ENCODE measurements at places on chromosomes 13 and 19.

- no peak for DNase-seq
These were observed 77.9 kb upstream of the TEX29 start for GRCh38 chr13:111242585-111242984.

GRCh38 chr19:8922591-8922990 lies 87.6 kb downstream of the MUC16 start:
- no peak for DNase-seq

GRCh38 chr13:96984051-96984508 lies 10.2 kb downstream of the OXGR1 start:
- peak; percentile 90 for DNase-seq

DNA sequence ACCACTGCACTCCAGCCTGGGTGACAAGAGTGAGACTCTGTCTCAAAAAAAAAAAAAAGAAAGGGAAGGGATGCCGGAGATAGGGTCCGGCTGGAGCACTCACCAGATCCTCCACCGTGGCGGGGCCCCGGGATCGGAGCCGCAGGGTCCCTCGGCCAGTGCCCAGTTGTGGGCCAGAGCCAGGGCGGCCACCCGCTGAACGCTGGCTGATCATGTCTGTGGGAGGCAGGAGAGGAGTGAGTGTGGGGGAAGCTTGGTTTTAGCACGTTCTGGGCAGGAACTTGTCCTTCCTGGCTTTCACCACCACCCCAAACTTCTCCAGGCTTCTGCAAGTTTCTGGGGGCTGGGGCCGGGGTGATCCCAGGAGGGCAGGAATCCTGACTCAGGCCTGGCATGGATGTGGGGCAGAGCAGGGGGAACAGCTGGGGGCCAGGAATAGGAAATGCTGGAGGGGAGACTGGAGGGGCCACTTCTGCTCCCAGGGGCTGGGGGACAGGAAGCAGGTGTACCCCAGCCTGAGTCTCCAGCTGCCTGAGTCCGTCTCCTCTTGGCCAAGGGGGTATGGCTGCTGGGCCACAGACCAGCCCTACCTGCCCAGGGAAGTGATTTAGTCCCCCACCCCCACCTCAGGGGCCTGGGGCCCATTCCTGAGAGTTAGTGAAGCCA lies 4.3 kb upstream of the PTGER1 start:
- no peak for DNase-seq

DNA sequence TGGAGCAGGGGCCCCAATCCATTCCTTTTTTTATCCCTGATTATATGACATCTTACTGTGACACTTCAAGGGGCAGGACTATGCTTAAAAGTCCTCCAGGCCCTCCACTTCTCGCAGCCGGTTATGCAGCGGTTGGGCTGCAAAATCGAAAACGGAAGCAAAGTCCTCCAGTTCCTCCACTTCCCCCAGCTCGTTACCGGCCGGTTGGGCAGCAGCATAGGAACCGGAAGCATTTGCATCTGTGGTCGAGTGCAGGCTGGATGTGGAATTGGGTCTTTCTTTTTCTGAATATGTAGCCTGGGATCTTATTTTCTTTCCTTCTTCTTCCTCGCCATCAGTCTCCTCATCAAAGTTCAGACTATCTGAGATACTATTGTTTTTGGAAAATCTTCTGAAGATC lies 46.1 kb downstream of the OXGR1 start:
- DNase-seq, result no peak

- no peak for DNase-seq
These were observed 1.6 kb upstream of the C19orf38 start for GRCh38 chr19:10846500-10847202.

GRCh38 chr13:99045396-99045795 lies 67.5 kb upstream of the DOCK9 start:
- no peak for DNase-seq

DNA sequence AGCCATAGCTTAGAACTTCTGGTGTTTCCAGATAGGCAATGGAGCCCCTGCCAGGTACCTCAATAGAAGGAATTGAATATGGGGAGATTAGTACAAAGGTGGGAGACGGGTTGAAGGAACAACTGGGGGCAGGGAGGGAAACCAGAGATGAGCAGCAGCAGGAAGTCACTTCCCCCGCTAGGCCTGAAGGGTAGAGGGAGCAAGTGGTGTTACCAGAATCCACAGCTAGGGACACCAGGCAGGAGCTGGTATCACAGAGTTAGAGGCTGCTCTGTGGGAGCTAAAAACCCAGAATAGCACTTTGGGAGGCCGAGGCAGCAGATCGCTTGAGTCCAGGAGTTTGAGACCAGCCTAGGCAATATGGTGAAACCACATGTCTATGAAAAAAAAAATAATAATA lies 15.3 kb upstream of the HNRNPUL1 start:
- DNase-seq, result no peak

DNA sequence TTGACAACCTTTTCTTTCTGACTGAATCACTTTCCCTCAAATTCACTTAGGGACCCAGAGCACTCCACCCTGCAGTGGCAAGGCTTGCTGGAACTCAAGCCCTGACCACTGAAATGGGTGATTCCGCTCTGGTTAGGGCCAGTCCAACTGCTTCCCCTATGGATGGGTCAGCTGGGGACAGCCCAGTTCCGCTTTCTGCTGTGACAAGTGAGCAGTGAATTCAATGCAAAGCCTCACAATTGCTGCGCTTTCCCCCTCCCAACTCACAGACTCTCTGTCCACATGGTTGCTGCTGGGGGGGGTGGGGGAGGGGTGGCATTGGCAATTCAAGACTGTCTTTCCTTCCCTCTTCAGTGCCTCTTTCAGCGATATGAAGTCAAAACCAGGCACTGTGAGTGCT lies 18.7 kb downstream of the CD70 start:
- DNase-seq, result no peak

DNA sequence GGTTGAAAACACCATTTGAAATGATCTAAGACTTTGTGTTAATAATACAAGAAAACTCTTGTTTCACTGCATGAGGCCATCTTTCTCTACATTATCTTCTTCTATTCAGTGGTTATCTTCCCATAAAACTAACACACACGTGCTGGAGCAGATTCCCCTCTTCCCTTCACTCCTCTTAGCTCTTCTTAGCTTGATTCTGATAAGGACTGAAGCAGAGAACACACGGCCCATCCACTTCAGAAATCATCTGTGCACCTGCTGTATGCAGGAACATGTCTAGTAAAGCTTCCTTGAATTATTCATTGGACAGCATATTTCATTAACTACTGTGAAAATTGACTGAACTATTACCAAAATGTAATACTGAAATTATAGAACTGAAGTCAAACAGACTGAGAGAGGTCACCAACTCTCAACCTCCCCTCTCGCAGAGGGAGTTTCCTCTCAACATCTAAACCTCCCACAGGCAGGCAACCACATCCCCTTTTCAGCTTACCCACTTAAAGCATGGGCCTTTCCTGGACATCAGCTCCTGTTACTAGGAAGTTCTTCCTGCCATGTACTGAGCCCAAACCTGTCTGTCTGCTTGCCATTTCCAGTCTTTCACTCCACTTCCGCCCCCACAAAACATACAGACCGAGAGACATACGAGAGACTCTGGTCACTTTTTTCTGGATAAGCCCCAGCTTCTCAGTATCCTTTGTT lies 113.9 kb downstream of the CRYL1 start:
- peak; percentile 48 for DNase-seq

GRCh38 chr13:28140433-28141125 lies 2.2 kb downstream of the PAN3 start:
- DNase-seq, result peak; percentile 25

- no peak for DNase-seq
These were observed 12.7 kb upstream of the AKAP8L start for GRCh38 chr19:15431396-15432017.

DNA sequence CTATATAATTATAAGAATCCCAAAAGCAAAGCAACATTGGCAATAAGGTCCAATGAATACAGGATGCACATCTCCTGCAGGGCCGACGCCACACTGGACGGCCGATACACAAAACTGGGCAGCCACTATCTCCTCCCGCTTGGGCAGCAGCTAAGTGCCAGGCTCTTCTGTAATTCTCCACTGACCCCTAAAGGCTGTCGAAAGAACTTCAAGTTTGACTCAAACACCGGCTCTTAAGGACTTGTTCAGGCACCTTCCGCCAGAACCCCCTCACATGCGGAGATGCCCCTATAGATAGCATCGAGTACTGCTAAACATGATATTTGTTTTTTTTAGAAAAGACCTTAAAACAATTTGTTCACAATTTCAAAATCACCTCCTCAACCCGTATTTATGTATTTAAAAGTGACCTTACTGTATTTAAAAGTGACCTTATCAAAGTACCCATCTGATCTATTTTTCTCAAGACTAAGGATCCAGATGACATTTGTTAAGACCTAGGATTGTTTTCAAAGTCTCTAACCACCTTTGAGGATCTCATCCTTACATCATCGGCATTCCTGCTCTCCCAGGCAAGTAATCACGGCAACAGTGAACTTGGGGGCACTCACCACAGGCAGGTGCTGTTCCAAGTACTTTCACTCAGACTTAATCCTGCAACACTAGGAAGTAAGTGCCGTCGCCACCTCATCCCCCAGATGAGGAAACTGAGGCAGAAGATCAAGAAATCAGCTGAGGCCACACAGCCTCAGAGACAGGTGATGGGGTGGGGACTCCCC lies 77.8 kb downstream of the TUBGCP3 start:
- DNase-seq, result peak; percentile 68

DNA sequence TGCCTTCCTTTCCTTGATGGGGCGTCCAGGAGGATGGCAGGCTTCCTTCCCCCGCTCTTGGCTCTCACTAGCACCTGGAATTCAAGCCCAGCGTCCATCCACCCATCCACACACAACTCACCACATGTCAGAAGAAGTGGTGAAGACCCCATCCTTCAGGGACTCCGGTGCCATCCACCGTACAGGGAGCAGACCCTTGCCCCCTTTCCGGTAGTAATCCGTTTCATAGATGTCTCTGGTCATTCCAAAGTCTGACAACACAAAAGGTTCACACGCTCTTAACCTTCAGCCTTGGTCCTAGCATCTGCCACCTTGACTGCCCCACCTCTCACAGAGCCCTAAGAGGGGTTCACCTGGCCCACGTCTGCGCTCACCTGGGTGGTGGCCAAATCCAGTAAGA lies 51.0 kb downstream of the ZNF557 start:
- DNase-seq, result no peak

DNA sequence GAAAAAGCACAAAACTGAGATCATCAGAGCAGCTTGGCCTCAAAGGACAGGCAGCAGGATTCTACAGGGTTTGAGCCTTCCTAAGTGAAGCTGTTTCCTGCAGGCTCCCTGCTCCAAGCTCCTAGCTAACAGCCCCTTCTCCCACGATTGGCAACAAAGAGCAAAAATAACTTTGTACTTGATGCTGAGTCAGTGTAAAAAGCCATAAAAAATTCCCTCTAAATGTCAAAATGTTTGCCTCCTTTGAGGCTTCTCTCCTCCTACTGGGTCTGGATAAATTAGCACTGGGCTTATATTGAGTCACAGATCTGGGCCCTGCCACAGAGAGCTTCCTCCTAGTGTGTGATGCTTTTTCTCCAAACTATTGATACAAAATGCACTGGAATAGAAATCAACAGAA lies 153.3 kb downstream of the TNFRSF19 start:
- DNase-seq, result no peak

DNA sequence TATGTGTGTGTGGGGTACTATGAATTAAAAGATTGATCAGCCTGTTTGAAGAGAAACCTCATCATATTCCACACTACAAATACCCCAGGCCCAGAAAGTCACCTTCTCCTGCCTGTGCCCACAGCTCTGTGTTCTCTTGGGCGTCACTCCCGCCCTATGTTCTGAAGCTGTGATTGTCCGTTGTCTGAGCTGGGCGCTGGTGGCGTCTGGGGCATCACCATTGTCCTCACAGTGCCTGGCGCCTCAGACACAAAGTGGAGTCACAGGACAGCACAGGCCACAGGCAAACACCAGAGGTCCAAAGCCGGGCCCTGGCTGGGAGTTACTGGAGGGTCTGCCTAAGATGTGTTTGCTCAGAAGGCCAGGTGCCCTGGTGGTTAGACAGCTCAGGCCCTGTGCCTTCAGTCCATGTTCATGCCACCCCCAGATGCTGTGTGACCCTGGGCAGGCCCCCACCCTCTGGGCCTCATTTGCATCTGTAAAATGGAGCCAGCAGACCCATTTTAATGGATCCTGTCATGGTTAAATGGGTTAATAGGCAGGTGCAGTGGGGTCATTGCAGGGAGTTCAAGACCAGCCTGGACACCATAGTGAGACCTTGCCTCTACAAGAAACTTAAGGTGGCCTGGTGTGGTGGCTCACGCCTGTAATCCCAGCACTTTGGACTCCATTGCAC lies 34.5 kb downstream of the DNM2 start:
- DNase-seq, result no peak

DNA sequence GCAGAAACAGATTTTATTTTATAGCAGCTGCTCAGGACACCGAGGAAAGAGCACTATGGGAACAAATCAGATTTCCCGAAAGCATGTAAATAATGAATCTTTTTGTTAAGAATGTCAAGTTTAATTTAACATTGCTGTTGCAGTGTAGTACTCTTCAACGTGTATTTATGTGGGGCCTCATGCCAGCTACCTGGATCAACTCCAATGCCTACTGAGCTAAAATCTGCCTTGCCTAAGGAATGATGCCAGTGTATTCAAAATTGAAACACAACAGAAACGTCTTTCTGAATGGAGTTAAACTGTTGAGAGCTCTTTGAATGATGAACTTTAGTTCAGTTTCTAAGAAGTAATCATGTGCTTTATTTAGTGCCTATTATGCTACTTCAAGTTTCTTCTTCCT lies 1379.8 kb upstream of the ATXN8OS start:
- DNase-seq, result no peak

DNA sequence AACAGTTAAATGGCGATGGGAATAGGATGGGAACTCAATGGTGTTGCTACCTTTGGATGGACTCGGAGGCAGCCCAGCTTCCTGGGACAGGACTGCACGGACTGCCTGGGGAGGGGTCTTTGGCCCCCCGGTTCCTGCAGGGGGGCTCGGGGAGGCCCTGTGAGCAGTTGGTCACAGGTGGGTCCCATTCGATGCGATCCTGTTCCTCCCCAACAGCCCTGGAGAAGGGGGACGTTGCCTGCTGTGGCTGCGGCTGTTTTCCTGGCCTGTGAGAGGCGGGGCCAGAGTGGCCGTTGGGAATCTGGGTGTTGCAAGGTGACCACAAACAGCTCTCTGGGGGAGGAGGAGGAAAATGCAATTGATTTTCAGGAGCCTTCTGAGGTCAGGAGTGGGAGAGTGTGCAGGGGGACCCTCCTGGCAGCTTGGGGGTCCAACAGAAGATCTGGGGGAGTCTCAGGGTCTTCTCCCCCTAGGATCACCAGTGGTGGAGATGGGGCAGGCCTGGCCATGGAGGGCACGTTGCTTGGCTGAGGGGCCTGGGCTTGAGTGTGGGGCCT lies 1.9 kb upstream of the PLPPR3 start:
- DNase-seq, result no peak

- no peak for DNase-seq
These were observed 33.3 kb upstream of the LRRC4B start for GRCh38 chr19:50601407-50602088.

- no peak for DNase-seq
These were observed 38.3 kb downstream of the TMED1 start for GRCh38 chr19:10797541-10798256.

- peak; percentile 99 for DNase-seq
These were observed 36.1 kb downstream of the ACTN4 start for GRCh38 chr19:38683393-38684077.

DNA sequence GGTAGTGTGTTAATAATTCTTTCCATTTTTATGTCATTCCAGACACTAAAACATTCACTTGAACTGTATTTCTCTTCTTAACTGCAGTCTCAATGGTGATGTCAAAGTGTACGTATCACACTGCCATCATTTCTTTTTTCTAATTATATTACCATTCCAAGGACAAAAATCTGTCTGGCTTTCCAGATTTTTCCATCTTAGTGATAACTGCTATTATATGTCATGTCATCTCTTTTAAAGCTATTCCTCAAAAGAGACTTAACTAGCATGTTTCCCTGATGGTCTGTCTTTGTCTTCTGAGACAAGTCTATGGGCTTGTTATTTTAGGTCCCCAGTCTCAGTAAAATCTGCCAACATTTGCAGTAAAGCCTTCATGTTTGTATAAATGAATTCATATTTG lies 1207.1 kb downstream of the PCDH17 start:
- DNase-seq, result no peak
